Body of pancreas (tissue), 4 donors: ENCODE measurements at places on chromosomes 4 and X. TPM values are rescaled to one million over a fixed set of nuclear protein-coding genes. Genes with fewer than 3 reads are reported as not detected.

DNA sequence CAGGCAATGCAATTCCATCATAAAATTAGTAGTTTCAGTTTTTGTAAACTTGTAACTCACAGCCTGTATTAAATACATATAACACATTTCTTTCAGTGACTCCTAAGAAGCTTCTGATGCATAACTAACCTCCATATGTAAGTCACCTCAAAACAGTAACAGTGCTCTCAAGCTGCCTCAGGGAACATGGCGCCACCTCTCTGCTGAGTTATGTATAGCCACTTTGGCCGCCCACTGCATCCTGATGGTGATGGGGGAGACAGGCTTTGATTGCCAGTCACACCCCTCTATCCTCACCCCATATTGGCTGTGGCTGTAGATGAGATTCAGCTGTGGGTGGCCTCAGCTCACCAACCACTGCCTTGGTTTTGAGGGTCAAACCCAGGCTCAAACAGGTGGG lies 54.3 kb downstream of the LRBA start:
- H3K4me1 ChIP-seq: peaks cover 3% of the 10 kb centered on the region
- no peak overlapping the region for H3K4me3 ChIP-seq
- H3K36me3 ChIP-seq: no peaks in the 10 kb centered on the region
- no peak for DNase-seq
- no peak overlapping the region for H3K27ac ChIP-seq

DNA sequence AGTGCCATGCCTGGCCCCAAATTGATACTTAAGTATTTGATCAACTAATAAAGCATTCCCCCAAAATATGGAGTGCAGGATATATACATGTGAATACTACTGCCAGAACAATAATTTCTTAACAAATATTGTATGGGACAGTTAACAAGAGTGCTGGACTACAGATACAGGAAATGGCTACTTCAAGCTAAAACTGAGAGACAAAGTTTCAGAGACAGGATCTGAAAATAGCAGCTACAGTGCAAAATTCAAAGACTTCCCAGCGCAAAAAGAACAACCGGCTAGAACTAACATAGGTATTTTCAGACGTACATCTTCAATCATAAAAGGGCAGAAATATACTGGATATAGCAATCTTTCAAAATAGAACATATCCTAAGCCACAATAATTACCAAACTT lies 6.3 kb downstream of the ATRX start:
- H3K36me3 ChIP-seq: no peaks in the 10 kb centered on the region
- no peak overlapping the region for H3K4me3 ChIP-seq
- no peak overlapping the region for H3K27ac ChIP-seq
- no peaks in the 10 kb centered on the region for H3K27me3 ChIP-seq
- no peak for DNase-seq

GRCh38 chr4:160772668-160773067 lies 1391.1 kb downstream of the FSTL5 start:
- H3K4me3 ChIP-seq: no peak overlapping the region
- H3K27ac ChIP-seq: no peak overlapping the region
- no peaks in the 10 kb centered on the region for H3K36me3 ChIP-seq
- DNase-seq: no peak

Gene GSX2
- not detected for total RNA-seq

GRCh38 chrX:107823456-107823855 lies 2.2 kb upstream of the MID2 start:
- no peak overlapping the region for H3K27ac ChIP-seq
- no peaks in the 10 kb centered on the region for H3K36me3 ChIP-seq
- no peak for DNase-seq
- no peaks in the 10 kb centered on the region for H3K4me1 ChIP-seq
- no peak overlapping the region for H3K4me3 ChIP-seq
- no peaks in the 10 kb centered on the region for H3K27me3 ChIP-seq

Gene LRRC66
- 0.78 TPM for total RNA-seq

Gene UGT2B7
- 7.3 TPM for total RNA-seq

Gene RIBC1
- total RNA-seq: 0.52 TPM

DNA sequence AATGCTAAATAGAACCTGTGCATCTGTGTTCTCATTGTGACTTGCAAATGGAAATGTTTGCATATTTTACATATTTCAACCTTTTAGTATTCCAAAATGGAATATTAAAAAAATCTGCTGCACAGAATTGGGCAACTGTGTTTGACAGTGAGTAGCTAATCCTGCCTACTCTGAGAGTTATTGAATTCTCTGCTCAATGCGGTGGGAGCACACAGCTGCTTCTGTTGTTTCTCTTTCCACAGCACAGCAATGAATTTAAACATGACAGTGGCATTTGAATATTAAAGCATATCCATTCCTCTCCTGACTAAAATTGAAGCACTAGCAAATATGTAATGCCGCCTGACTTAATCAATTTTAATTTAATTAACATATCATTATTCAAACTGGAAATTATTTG lies 366.6 kb downstream of the GASK1B start:
- DNase-seq: no peak
- H3K4me1 ChIP-seq: peaks cover 24% of the 10 kb centered on the region
- H3K27me3 ChIP-seq: no peaks in the 10 kb centered on the region

- no peaks in the 10 kb centered on the region for H3K27me3 ChIP-seq
- no peak overlapping the region for H3K4me3 ChIP-seq
- no peaks in the 10 kb centered on the region for H3K4me1 ChIP-seq
- H3K36me3 ChIP-seq: peaks cover 21% of the 10 kb centered on the region
- no peak for DNase-seq
- H3K27ac ChIP-seq: no peak overlapping the region
Measured at GRCh38 chr4:84678976-84679744, 96.2 kb downstream of the CDS1 start.

Gene CT55
- not detected for total RNA-seq

- no peak overlapping the region for H3K27ac ChIP-seq
- no peak overlapping the region for H3K4me3 ChIP-seq
- DNase-seq: no peak
- H3K36me3 ChIP-seq: no peaks in the 10 kb centered on the region
Measured at GRCh38 chr4:105092768-105093167, 53.9 kb upstream of the TET2 start.

GRCh38 chr4:164874789-164875188 lies 2.2 kb upstream of the APELA start:
- H3K4me1 ChIP-seq: no peaks in the 10 kb centered on the region
- H3K27me3 ChIP-seq: no peaks in the 10 kb centered on the region
- DNase-seq: no peak
- no peaks in the 10 kb centered on the region for H3K36me3 ChIP-seq
- no peak overlapping the region for H3K4me3 ChIP-seq
- no peak overlapping the region for H3K27ac ChIP-seq

- DNase-seq: no peak
- H3K4me3 ChIP-seq: no peak overlapping the region
- peaks cover 22% of the 10 kb centered on the region for H3K4me1 ChIP-seq
- no peak overlapping the region for H3K27ac ChIP-seq
- no peaks in the 10 kb centered on the region for H3K36me3 ChIP-seq
- no peaks in the 10 kb centered on the region for H3K27me3 ChIP-seq
Measured at GRCh38 chr4:147815741-147816140, 83.9 kb downstream of the ARHGAP10 start.

Gene AVPR2
- total RNA-seq: 0.78 TPM

- no peaks in the 10 kb centered on the region for H3K4me1 ChIP-seq
- no peak overlapping the region for H3K4me3 ChIP-seq
- no peaks in the 10 kb centered on the region for H3K36me3 ChIP-seq
- no peaks in the 10 kb centered on the region for H3K27me3 ChIP-seq
- DNase-seq: no peak
Measured at GRCh38 chrX:72203421-72203820, 21.9 kb downstream of the PIN4 start.

GRCh38 chr4:86450861-86451260 lies 91.0 kb upstream of the MAPK10 start:
- no peak overlapping the region for H3K27ac ChIP-seq
- H3K36me3 ChIP-seq: no peaks in the 10 kb centered on the region
- no peaks in the 10 kb centered on the region for H3K4me1 ChIP-seq

Gene CT83
- not detected for total RNA-seq

GRCh38 chr4:100762738-100763137 lies 244.9 kb upstream of the EMCN start:
- no peak for DNase-seq
- H3K27ac ChIP-seq: no peak overlapping the region
- H3K4me3 ChIP-seq: no peak overlapping the region
- no peaks in the 10 kb centered on the region for H3K4me1 ChIP-seq
- no peaks in the 10 kb centered on the region for H3K27me3 ChIP-seq

Gene DDIT4L
- 1.0 TPM for total RNA-seq

DNA sequence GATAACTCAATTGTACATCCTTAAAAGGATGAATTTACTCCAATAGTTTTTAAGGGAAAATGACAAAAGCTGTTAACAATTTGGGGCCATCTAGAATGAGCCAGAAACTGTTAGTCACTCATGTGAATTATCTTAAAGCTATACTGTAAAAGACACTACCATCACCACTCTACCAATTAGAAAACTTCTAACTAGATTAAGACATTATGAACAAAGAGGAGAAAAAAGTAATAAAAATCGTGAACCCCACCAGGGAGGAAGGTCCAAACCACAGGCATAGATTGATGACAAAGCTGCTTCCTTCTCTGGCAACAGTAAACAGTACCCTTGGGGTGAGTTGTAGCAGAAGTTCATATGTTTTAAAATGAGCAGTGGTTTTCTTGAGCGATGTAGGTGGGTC lies 106.1 kb downstream of the PDGFC start:
- H3K27me3 ChIP-seq: no peaks in the 10 kb centered on the region
- no peaks in the 10 kb centered on the region for H3K36me3 ChIP-seq
- no peak for DNase-seq
- H3K4me3 ChIP-seq: no peak overlapping the region
- H3K4me1 ChIP-seq: no peaks in the 10 kb centered on the region

Gene ADH1A
- 0.26 TPM for total RNA-seq

DNA sequence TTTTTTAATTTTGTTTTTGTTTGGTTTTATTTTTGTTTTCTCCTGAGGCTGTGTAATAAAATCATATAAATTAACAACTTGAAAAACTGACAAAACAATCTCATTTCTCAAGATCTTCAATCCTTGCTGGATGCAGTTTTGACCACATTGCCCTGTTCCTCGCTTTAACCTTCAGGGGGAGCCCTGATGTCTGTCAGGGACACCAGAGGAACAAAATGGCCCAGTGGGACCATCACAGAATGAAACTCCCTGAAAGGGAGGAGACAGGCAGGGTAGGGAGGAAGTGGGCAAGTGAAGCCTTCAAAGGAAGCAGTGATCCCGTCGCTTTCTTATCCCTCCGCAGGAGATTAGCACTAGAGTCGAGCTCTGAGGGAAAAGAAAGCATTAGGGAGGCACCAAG lies 274.9 kb upstream of the LDB2 start:
- H3K4me1 ChIP-seq: no peaks in the 10 kb centered on the region
- no peak overlapping the region for H3K4me3 ChIP-seq
- no peak overlapping the region for H3K27ac ChIP-seq
- no peak for DNase-seq

Gene KIF4A
- not detected for total RNA-seq

- no peak overlapping the region for H3K4me3 ChIP-seq
- H3K36me3 ChIP-seq: no peaks in the 10 kb centered on the region
- DNase-seq: no peak
- no peak overlapping the region for H3K27ac ChIP-seq
Measured at GRCh38 chr4:183286590-183287308, 33.3 kb downstream of the CLDN22 start.

DNA sequence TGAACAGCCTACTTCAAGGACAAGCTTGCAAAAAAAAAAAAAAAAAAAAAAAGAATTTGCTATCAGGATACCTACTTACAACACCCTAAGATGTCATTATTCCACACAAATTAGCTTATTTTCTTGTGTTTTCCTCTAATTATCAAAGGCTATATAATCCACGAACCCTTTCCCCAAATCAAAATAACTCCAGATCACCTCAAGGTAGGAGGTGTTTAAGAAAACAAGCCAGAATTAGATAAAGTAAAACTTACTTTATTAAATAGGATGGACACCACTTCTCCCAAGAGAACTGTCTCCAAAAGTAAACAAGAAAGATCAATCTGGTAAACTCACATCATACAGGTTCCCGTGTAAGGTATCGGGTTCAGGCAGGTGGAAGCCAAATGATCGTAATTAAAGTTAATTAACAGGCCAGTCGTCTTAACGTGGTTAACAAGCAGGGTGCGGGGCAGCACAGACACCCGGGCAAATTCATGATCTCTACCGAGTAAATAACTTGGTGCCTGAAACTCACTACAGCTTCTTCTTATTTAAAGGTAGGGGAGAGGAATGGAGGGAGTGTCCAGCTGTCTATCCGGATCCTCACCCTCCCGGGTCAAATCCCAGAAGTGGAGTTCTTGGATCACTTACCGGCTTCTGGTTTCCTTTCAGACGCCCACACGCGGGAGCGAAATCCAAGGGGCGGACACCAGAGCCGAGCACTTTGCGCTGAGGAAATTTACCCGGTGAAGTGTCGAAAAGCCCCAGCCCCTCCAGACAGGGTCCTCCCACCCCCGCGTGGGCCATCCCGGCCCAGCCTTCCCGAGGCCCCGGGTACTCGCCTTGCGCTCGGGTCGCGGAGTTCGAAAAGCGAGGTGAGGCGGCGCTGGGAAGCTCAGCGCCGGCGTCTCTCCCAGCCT lies 708 bp downstream of the ARAP2 start:
- no peaks in the 10 kb centered on the region for H3K27me3 ChIP-seq
- H3K27ac ChIP-seq: peak overlapping the region; percentile 84
- H3K36me3 ChIP-seq: no peaks in the 10 kb centered on the region
- peaks cover 25% of the 10 kb centered on the region for H3K4me1 ChIP-seq
- H3K4me3 ChIP-seq: peak overlapping the region; percentile 77
- DNase-seq: peak; percentile 57

- no peak overlapping the region for H3K27ac ChIP-seq
- no peaks in the 10 kb centered on the region for H3K4me1 ChIP-seq
- no peaks in the 10 kb centered on the region for H3K27me3 ChIP-seq
- no peak overlapping the region for H3K4me3 ChIP-seq
- no peaks in the 10 kb centered on the region for H3K36me3 ChIP-seq
Measured at GRCh38 chr4:60216752-60217151, 983.4 kb upstream of the ADGRL3 start.

DNA sequence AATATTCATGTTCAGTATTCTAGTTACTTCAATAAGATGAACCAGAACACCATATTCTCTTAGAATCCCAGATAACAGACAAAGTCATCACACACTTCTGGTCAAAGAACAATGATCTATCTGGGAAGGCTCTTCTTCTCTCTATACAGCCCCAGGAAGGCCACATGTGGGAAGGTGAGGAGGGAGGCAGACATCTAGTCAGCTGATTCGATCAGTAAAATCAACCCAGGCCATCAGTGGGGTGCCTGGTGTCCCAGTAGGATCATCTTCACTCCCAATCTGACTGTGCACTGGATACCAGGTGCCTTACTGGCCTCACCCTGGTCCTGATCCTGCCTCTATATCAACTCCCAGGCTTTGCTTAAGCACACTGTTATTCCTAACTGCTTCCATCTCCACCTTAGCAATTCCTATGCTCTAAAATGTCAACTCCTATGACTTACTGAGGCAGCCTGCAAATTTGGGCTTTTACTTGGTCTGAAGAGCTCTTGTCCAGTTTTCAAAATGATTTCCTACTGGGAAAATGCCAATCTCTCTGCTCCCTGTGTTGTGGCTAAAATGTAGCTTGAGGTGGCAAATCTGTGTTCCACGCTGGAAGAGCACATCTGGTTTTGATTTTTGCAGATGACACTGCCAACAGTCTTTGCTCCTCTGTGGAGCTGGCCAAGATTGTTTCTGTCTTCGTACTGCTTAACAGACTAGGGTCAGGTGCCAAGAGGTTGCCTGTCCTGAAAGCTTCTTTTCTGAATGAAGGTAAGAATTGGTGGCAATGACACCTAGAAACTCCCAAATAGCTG lies 128.7 kb downstream of the MGST2 start:
- H3K4me3 ChIP-seq: no peak overlapping the region
- H3K27me3 ChIP-seq: no peaks in the 10 kb centered on the region
- no peaks in the 10 kb centered on the region for H3K36me3 ChIP-seq
- no peak for DNase-seq

Gene RTL5
- 2.3 TPM for total RNA-seq

Gene QRFPR
- total RNA-seq: not detected
